ENCODE measurements at places on chromosomes 7 and 10. TPM values are rescaled to one million over a fixed set of nuclear protein-coding genes. Genes with fewer than 3 reads are reported as not detected.

The LRRN3 gene
- 1.6 TPM for total RNA-seq

The CHST15 gene
- 31.9 TPM for total RNA-seq

The SLC26A3 gene
- total RNA-seq: not detected

The INMT gene
- 243 TPM for total RNA-seq

The CALHM1 gene
- not detected for total RNA-seq

The WDR86 gene
- total RNA-seq: 8.5 TPM
